ENCODE measurements at places on chromosomes 1 and 21.

GRCh38 chr1:65840683-65841082 lies 48.0 kb downstream of the PDE4B start:
- no peak for DNase-seq

- DNase-seq = no peak
These were observed 71.5 kb upstream of the NR5A2 start for GRCh38 chr1:199956005-199956404.

DNA sequence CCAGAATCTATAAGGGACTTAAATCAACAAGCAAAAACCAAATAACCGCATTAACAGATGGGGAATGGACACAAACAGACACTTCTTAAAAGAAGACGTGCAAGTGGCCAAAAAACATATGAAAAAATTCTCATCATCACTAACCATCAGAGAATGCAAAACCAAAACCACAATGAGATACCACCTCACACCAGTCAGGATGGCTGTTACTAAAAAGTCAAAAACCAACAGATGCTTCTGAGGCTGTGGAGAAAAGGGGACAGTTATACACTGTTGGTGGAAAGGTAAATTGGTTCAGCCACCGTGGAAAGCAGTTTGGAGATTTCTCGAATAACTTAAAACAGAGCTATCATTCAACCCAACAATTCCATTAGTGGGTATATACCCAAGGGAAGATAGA lies 124.9 kb upstream of the OLIG2 start:
- DNase-seq = no peak

DNA sequence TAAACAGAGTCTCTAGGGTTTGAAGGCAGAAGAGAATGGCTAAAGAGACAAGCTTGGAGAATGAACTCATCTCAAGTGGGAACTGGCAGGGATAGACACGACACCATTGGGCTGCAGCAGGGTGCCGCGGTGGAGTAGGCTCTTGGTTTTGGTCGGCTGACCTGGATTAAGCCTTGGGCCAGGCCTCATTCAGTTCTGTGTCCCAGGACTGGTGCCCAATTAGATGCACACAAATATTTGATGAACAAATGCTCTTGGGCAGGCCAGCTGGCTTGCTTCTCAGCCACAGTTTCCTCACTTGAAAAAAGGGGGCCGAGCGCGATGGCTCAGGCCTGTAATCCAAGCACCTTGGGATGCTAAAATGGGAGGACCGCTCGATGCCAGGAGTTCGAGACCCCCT lies 53.4 kb upstream of the CITED4 start:
- DNase-seq = no peak

Data from AG09309 (cell line).